ENCODE measurements at places on chromosomes 3 and 15.

GRCh38 chr3:110314512-110315114 lies 757.0 kb upstream of the NECTIN3 start:
- DNase-seq: peak; percentile 71

GRCh38 chr3:156358232-156358631 lies 196.7 kb downstream of the SSR3 start:
- no peak for DNase-seq

- DNase-seq: no peak
These were observed 63.6 kb upstream of the THBS1 start for GRCh38 chr15:39517122-39517855.

- DNase-seq: no peak
These were observed 6.7 kb downstream of the POU1F1 start for GRCh38 chr3:87269723-87270122.

- DNase-seq: no peak
These were observed 335.9 kb downstream of the LPP start for GRCh38 chr3:188489639-188490405.

DNA sequence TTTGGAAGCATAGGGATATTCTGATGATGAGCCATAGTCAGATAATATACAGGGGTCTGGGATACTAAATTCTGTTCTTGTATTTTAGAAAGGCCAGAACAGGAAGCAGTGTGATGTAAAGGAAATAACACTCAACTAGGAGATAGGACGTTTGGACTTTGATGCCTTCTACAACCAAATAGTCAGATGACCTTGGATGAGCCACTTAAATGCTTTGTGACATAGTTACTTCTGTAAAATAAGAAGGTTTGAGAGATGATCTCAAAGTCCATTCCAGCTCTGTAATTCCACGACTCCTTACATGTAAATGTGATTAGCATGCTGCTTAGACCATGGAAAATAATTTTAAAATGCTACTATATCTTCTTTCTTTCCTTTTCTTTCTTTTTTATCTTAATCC lies 29.5 kb upstream of the CCDC54 start:
- DNase-seq: no peak

DNA sequence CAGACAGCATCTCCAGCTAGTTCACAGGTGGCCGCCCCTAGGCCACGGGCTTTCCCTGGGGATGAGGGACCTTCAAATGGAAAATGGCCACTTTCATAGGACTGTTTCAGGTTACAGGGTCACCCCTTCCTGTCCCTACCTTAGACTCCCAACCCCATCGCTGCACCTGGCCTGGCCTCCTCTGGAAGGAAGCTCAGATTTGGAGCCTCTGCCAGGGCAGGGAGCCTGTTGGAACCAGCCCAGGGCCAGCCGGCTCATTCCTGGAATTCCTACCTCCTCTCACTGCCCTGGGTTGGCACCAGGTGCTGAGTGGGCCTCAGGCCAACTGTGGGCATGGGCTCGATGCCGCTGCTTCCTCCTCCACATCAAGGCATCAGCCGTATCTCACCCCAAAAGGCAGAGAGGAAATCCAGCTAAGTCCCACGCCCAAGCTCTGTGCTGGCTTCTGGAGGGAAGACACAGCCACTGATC lies 42.2 kb downstream of the KLHL25 start:
- no peak for DNase-seq

DNA sequence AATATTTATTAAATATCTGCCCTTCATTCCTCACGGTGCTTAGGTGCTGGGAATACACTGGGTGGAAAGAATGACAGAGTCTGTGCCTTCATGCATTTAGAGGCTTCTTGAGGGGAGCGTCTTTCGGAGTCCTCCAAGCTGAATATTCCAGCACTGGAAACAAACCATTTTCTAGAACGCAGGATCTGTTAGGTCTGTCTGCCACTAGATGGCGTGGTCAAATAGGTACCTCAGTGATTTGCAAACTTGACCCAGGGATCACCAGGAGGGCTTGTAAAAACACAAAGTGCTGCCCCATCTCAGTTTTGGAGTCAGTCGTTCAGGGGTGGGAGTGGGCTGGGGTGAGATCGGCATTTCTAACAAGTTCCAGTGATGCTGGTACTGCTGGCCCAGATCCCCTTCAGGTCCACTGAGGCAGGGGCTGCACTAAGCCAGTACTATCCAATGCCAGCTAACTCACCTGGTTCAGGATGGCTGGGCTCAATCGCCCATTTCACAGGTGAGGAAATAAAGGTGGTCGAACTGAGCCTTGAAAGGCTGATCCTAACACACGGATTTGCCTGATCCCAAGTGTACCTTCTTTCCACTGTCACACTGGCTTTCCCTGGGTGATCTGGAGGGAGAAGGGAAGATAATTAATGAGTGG lies 14.8 kb downstream of the ARNT2 start:
- DNase-seq: peak; percentile 39

- DNase-seq: no peak
These were observed 206.4 kb upstream of the P2RY1 start for GRCh38 chr3:152628496-152628895.

- no peak for DNase-seq
These were observed 49.7 kb upstream of the FRMD4B start for GRCh38 chr3:69435274-69436265.

GRCh38 chr3:142997330-142997729 lies 4.0 kb upstream of the U2SURP start:
- DNase-seq: no peak

DNA sequence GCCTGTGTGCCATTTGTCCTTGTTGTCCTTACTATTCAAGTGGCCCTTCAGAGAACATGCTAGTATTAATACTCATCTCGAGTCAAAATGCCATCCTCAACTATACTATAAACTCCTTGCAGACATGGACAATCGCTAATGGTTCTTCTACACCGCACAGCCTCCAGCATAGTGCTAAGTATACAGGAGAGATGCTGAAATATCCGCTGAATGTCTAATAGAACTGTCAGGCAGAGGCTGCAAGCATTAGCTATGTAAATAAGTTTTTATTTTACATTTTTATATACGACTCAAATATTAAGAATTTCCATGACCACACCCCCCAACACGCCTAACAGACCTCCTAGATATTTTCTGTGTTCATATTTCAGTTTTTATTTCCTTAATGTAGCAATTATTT lies 39.4 kb downstream of the AAGAB start:
- DNase-seq: no peak

DNA sequence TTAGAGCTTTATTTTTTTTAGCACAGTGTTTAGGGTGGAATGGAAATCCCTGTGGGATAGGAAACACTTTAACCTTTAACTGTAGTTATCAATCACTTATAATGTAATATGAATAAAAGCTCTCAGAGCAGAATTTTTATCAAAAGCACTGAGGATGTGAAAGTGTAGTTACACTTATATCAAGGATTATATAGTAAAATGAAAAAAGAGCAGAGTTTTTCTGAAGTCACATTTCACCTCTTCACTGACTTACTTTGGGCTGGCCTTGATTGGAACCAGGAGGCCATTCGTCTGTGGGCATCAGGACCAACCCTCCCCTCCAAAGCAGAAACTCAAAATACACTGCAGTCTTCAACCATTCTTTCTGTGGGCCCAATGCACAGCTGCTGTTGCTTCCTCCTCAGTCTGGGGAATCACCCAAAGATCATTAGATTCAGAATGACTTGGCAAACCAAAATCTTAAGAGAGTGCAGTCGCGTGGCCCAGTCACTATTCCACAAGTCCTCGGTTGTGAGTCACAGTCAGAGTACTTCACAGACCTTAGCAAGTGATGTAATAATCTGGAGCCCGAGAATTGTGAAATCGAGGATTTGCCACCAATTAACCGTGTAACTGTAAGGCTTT lies 132.6 kb upstream of the COL8A1 start:
- DNase-seq: peak; percentile 97

- no peak for DNase-seq
These were observed 74.9 kb upstream of the MFGE8 start for GRCh38 chr15:88987934-88988671.

- DNase-seq: no peak
These were observed 56.5 kb upstream of the TMEM108 start for GRCh38 chr3:132981719-132982118.

DNA sequence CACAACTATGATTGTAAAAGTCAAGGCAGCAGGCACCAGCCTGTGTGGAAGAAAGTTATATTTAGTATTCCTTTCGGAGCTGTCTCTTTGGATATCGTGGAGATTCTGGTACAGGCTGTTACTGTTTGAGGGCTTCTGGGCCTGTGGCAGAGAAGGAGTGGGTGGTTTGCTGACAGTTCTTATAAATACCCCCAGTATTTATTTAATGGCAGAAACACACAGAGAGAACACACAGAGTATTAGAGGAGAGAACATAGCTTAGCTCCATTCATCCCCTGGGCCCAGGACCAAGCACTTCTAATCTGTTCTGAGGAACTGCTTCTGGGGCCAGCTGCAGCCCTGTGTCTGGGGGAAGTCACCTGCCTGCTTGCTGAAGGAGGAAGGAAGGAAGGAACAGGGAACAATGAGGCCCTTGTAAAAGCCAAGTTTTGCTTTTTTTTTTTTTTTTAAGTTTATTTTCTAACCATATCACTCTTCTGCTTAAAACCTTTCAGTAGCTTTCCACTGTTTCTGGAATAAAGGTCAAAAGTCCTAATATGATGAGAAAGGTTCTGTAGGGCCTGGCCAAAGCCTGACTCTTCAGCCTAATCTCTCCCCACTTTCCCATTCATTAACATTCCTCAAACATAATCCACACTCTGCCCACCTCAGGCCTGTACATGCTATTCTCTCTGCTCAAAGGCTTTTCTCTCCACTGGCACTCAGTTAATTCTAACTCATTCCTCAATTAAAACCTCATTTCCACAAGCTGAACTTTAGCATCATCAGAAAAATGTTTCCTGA lies 11.8 kb upstream of the PP2D1 start:
- DNase-seq: peak; percentile 11

DNA sequence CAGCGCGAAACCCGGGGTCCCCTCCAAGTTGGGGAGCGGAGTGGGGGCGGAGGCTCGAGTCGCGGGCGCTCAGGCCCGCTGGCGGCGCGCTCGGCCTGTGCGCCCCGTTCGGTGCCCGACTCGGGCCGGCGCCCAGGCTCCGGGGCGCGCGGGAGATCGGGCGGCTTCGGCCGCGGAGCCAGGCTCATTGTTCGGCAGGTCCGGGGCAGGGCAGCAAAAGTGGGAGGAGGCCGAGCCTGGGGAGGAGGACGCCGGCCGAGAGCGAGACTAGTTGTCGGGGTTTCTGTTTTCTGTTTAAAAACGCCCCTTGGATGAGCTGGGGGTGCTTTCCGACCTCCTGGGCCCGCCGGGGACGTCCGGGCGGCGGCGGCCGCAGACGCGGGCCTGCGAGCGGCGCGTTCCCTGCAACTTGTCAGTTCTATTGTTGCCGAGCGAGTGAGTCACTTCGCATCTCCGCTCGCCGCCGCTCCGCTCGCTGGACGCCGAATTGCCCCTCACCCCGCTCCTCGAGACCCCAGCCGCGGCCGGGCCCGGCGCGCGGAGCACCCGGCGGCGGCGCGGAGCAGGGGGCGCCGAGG lies 676 bp downstream of the TCF12 start:
- peak; percentile 20 for DNase-seq

GRCh38 chr15:78915341-78916087 lies 29.3 kb downstream of the CTSH start:
- peak; percentile 87 for DNase-seq

DNA sequence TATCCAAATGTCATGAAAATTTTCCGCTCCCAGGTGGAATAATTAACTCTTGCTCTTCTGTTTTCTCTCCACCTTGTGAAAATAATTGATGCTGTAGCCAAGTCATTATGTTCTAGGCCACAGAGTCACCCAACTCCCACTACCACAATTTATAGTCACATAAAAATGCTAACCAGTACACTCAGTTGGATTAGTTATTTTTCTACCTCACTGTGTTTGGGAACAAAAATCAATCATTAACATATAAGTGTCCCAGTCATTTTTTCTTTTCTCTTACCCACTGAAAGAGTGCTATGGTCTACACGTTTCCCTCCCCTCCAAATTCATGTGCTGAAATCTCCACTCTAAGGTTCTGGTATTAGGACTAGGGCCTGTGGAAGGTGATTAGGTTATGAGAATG lies 255.6 kb upstream of the LMCD1 start:
- no peak for DNase-seq

GRCh38 chr15:62249501-62249900 lies 84.4 kb upstream of the C2CD4B start:
- DNase-seq: no peak

GRCh38 chr3:124570232-124570631 lies 160.0 kb upstream of the UMPS start:
- DNase-seq: no peak

- DNase-seq: no peak
These were observed 152.5 kb upstream of the ATP10A start for GRCh38 chr15:26015516-26016075.

- DNase-seq: no peak
These were observed 60.2 kb upstream of the NANOGP8 start for GRCh38 chr15:35145336-35145735.

GRCh38 chr3:9897408-9898372 lies 5.0 kb upstream of the IL17RE start:
- DNase-seq: no peak

DNA sequence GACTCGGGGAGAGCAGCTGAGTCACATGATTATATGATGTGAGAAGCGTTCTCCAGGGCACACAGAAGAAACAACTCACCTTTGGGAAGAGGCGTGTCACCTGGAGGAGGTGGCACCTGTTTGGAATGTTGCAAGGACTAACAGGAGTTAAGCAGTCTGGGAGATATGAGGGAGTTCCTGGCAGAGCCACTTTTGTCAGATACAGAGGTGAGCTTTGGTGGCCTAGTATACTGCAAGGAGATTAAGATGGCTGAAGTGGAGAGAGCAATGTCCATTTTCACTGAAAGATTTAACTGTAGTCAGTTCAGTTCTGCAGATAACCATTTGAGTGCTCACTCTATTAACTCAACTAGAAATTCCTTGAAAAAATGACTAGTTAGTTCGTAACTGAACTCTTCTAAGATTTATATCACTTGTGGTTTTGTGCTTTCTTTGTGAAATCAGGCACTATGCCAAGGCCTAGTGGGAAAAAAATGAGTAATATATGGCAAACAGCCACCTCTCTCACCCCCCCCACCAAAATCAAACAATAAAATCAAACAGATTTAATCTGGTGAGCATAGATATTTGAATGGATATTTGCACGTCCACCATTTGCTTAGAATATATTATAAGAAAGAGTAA lies 61.3 kb downstream of the CRYBG3 start:
- no peak for DNase-seq

DNA sequence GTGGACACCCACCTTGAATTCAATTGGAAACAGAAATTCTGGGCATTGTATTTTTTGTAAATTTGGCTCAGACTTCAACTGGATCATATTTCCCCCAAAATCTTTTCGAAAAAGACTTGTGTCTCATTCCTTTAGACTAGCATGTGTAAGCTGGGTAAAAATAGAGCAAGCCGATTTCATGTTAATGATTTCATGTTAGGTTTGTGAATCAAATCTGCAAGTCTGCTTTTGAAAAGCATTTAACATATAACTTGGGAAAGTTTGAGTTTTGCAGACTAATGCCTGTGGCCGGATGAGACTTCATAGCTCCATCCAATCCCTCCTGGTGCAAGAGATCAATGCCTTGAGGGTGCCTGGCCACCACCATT lies 64.5 kb downstream of the FLNB start:
- no peak for DNase-seq

- DNase-seq: no peak
These were observed 147.7 kb downstream of the VGLL4 start for GRCh38 chr3:11495948-11496557.

Data from AML-193 (cell line).